Activated naive CD4-positive, alpha-beta T cell treated with anti-CD3 and anti-CD28 coated beads, Interleukin-2, amount 50 U/mL, for 16 hours (primary cell): ENCODE measurements at places on chromosomes 7 and 10.

GRCh38 chr7:12314199-12314598 is 89.5 kb downstream of the VWDE start:
- DNase-seq, result no peak

DNA sequence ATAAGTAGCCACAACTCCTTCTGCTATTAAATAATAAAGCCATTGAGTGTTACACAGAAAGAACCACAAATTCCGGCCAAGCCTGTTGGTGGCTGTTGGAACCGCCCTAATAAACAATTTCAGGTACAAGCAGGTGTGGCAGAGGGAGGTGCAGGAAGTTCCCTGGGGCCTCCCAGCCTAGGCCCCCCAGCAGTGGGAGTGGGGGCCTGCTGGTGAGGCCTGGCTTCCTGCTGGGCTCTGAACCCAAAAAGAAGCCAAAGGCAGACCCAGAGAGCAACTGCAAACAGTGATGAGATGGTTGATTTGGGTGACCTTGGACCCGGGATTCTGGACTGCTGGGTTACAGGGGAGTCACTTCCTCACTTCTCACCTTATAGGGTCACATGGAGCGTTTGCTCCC is 21.0 kb upstream of the LMTK2 start:
- DNase-seq, result no peak

DNA sequence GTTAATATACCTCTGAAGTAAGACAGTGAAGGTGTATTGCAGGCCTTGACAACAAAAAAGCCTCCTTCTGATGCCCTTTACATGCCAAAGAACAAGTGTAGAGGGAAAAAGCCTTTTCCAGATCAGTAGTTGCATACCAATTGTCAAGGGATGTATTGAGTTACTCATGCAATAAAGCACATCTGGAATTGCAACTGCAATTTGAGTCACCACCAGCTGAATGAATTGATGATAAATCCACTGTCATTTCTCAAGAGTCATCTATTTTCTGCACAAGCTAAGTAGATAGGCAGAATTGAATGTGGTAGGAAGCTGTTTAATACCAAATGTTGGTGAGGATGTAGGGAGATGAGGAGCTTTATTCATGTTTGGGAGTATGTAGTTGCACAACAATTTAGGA is 325.9 kb upstream of the SMIM30 start:
- no peak for DNase-seq

- DNase-seq, result no peak
Measured at GRCh38 chr10:80486785-80487420, 32.8 kb downstream of the TSPAN14 start.

DNA sequence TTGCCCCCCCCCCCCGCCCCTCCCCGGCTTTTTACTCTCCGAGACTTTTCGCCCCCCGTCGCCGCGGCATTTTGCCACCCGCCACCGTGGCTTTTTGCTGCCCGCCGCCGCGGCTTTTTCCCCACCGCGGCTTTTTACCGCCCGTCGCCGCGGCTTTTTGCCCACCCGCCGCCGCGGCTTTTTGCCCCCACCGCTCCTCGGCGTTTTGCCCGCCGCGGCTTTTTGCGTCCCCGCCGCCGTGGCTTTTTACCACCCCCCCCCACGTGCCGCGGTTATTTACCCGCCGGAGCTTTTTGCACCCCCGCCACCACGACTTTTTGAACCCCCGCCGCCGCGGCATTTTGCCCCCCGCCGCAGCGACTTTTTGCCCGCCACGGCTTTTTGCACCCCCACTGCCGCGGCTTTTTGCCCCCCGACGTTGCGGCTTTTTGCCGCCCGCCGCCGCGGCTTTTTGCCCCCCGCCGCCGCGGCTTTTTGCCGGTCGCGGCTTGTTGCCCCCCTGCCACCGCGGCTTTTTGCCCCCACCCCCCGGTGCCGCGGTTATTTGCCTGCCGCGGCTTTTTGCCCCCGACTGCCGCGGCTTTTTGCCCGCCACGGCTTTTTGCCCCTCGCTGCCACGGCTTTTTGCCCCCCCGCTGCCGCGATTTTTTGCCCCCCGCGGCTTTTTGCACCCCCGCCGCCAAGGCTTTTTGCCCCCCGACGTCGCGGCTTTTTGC is 461.1 kb downstream of the ZNF33B start:
- DNase-seq, result no peak
